ENCODE measurements at places on chromosomes 2 and 18. TPM values are rescaled to one million over a fixed set of nuclear protein-coding genes. Genes with fewer than 3 reads are reported as not detected.

- no peak overlapping the region for H3K4me3 ChIP-seq
- peaks cover 5% of the 10 kb centered on the region for H3K27me3 ChIP-seq
- peaks cover 9% of the 10 kb centered on the region for H3K4me1 ChIP-seq
- DNase-seq = peak; percentile 60
- H3K27ac ChIP-seq = no peak overlapping the region
Measured at GRCh38 chr2:172106108-172106961, 3.6 kb upstream of the DLX2 start.

DNA sequence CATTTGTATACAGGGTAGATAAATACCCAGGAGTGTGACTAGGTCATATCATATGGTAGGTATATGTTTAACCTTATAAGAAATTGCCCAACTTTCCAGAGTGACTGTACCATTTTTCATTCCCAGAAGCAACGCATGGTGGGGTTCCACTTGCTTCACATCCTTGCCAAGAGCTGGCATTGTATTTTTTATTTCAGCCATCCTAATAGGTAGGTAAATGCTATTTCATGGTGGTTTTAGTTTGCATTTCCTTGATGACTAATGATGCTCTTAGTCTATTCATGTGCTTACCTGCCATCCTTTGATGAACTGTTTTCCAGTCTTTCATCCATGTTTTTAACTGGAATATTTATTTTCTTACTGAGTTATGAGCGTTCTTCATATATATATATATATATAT lies 51.9 kb downstream of the MAP4K3 start:
- no peaks in the 10 kb centered on the region for H3K36me3 ChIP-seq
- H3K4me3 ChIP-seq = no peak overlapping the region

- no peaks in the 10 kb centered on the region for H3K4me1 ChIP-seq
- DNase-seq = no peak
- no peak overlapping the region for H3K27ac ChIP-seq
- no peaks in the 10 kb centered on the region for H3K27me3 ChIP-seq
Measured at GRCh38 chr2:176157499-176158185, 535 bp downstream of the HOXD3 start.

- no peaks in the 10 kb centered on the region for H3K27me3 ChIP-seq
- no peaks in the 10 kb centered on the region for H3K4me1 ChIP-seq
- H3K4me3 ChIP-seq = no peak overlapping the region
- H3K27ac ChIP-seq = no peak overlapping the region
- no peak for DNase-seq
Measured at GRCh38 chr18:57447154-57447621, 12.0 kb downstream of the ONECUT2 start.

DNA sequence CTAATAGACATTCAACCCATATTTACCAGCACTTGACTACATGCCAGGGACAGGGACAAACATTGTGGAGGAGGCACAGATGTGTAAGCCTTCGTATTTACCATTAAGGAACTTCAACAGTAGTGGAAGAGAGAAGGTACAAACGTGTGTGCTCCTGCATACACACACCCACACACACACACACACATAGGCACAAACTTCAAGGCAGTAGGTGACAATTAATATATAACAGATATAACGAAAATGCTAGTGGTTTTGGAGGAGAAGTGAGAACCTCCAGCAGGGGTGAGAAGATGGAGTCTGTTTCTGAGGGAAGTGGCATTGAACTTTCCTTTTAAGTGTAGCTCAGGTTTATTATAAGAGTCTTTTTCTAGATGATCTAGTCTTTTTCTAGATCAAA lies 231.1 kb downstream of the SETBP1 start:
- H3K27ac ChIP-seq = no peak overlapping the region
- H3K4me3 ChIP-seq = no peak overlapping the region
- H3K4me1 ChIP-seq = peaks cover 11% of the 10 kb centered on the region
- no peaks in the 10 kb centered on the region for H3K27me3 ChIP-seq
- DNase-seq = no peak
- H3K36me3 ChIP-seq = no peaks in the 10 kb centered on the region

- DNase-seq = no peak
- no peak overlapping the region for H3K27ac ChIP-seq
- no peaks in the 10 kb centered on the region for H3K4me1 ChIP-seq
- no peaks in the 10 kb centered on the region for H3K27me3 ChIP-seq
- H3K4me3 ChIP-seq = no peak overlapping the region
- no peaks in the 10 kb centered on the region for H3K36me3 ChIP-seq
Measured at GRCh38 chr2:36338124-36338826, 17.3 kb upstream of the CRIM1 start.

- DNase-seq = no peak
- no peaks in the 10 kb centered on the region for H3K4me1 ChIP-seq
- no peaks in the 10 kb centered on the region for H3K36me3 ChIP-seq
- no peaks in the 10 kb centered on the region for H3K27me3 ChIP-seq
Measured at GRCh38 chr2:101900375-101900774, 91.4 kb upstream of the IL1R2 start.

DNA sequence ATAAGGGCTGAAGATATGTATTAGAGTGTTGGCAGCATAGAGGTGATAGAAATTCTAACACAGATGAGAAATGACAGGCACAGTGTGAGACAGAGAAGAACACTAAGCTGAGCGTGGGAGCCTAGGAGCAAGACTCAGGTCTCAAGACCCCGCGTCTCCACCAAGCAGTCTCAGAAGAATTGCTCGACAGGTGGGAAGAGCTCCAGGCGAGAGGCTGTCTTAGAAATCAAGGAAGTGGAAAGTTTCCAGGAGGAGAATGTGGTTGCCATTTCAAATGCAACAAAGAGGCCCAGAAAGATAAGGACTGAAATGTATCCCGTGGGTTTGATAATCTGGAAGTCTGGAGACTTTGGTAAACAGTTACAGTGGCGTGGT lies 31.5 kb upstream of the CAB39 start:
- no peaks in the 10 kb centered on the region for H3K27me3 ChIP-seq
- H3K36me3 ChIP-seq = no peaks in the 10 kb centered on the region
- no peak for DNase-seq
- no peak overlapping the region for H3K27ac ChIP-seq

DNA sequence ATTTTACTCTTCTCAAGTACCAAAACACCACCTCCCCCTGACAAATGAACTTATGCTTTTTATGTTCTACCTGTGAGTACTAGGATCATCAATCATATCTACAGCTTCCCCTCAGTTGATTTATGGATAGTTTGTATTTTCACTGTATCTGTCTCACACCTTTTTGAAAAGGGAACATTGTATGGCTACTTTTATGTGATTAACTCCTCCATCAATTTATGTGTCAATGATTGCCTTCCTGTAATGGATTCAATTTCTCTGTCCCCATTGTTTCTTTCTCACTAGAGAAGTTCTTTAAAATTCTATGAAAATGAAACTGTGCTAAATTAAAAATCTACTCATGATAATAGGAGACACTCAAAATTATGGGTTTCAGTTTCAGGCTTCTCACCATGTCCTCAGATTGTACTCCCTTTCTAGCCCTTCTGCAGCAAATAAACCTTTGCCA lies 935.0 kb downstream of the TRIB2 start:
- no peaks in the 10 kb centered on the region for H3K4me1 ChIP-seq
- DNase-seq = no peak
- H3K27me3 ChIP-seq = no peaks in the 10 kb centered on the region
- H3K36me3 ChIP-seq = no peaks in the 10 kb centered on the region
- H3K4me3 ChIP-seq = no peak overlapping the region

DNA sequence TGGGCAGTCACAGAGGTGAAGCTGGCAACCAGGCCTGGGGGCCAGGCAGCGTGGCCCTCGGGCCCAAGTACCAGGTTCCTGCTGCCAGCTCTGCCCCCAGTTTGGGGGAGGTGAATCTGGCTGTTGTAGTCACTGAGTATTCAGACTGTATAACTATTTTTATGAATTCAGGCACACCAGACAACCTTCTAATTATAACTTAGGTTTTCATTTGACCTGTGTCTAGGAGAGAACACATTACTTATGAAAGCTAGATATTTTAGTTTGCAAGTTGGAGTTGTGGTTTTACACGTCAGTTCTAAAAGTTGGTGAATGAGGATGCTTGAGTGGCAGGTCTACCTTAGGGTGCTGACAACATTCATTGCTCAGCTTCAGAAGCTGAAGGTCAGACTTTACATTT lies 71.7 kb downstream of the LIMS1 start:
- DNase-seq = no peak
- no peaks in the 10 kb centered on the region for H3K36me3 ChIP-seq
- H3K27ac ChIP-seq = no peak overlapping the region
- no peak overlapping the region for H3K4me3 ChIP-seq
- H3K27me3 ChIP-seq = no peaks in the 10 kb centered on the region

- no peak overlapping the region for H3K27ac ChIP-seq
- no peaks in the 10 kb centered on the region for H3K36me3 ChIP-seq
- DNase-seq = no peak
- H3K27me3 ChIP-seq = no peaks in the 10 kb centered on the region
- H3K4me1 ChIP-seq = no peaks in the 10 kb centered on the region
Measured at GRCh38 chr2:153043385-153043784, 325.0 kb downstream of the ARL6IP6 start.

DNA sequence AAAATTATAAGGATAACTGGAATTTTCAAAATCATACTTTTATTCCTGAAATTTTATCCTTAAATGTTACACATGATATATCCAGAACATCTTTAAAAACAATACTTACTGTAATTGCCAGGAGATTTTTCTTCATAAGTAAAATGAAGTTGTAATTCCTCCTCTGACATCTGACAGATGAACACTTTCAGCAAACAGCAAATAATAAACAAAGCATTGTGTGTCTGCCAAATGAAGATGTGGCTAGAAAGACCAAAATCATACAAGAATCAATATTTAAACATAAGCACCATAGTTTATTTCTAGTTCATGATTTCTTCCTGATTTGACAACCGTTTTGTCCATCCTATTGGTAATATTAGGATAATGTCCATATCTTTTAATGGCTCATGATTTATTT lies 82.0 kb downstream of the DYM start:
- H3K4me1 ChIP-seq = no peaks in the 10 kb centered on the region
- no peak for DNase-seq
- no peaks in the 10 kb centered on the region for H3K36me3 ChIP-seq
- H3K4me3 ChIP-seq = no peak overlapping the region

- H3K4me1 ChIP-seq = peaks cover 2% of the 10 kb centered on the region
- no peak overlapping the region for H3K27ac ChIP-seq
- peak; percentile 28 for DNase-seq
- no peaks in the 10 kb centered on the region for H3K36me3 ChIP-seq
Measured at GRCh38 chr2:41698678-41699422, 349.0 kb upstream of the PKDCC start.

DNA sequence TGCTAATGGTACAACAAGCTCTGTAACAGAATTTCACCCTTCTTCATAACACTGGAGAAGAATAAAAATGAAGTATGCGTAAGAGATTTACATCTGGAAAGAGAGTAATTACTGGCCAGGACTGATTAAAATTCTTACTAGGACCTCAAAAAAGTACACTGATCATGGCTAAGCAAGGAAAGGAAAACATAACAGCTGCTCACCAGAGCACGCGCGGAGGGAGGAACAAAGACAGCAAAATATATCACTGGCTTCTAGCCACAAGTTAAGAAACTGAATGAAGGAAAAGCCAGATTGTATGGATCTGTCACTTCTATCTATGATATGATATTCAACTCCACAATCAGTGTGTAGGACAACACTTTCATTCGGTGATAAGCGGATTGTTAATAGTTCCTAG lies 15.6 kb upstream of the CYTIP start:
- no peaks in the 10 kb centered on the region for H3K4me1 ChIP-seq
- H3K27ac ChIP-seq = no peak overlapping the region
- H3K27me3 ChIP-seq = no peaks in the 10 kb centered on the region
- H3K36me3 ChIP-seq = no peaks in the 10 kb centered on the region
- no peak overlapping the region for H3K4me3 ChIP-seq
- no peak for DNase-seq

GRCh38 chr2:209471037-209471436 lies 47.2 kb downstream of the MAP2 start:
- no peak overlapping the region for H3K4me3 ChIP-seq
- H3K4me1 ChIP-seq = peaks cover 6% of the 10 kb centered on the region
- no peaks in the 10 kb centered on the region for H3K27me3 ChIP-seq
- no peak for DNase-seq
- H3K36me3 ChIP-seq = no peaks in the 10 kb centered on the region

- H3K4me3 ChIP-seq = no peak overlapping the region
- H3K27ac ChIP-seq = no peak overlapping the region
- H3K27me3 ChIP-seq = no peaks in the 10 kb centered on the region
- H3K36me3 ChIP-seq = no peaks in the 10 kb centered on the region
- no peak for DNase-seq
Measured at GRCh38 chr2:139000131-139000785, 220.1 kb upstream of the NXPH2 start.

GRCh38 chr2:112304298-112304941 lies 29.0 kb downstream of the ZC3H6 start:
- no peaks in the 10 kb centered on the region for H3K27me3 ChIP-seq
- DNase-seq = no peak
- no peaks in the 10 kb centered on the region for H3K36me3 ChIP-seq

GRCh38 chr2:117983040-117983439 lies 30.8 kb downstream of the CCDC93 start:
- no peak for DNase-seq
- H3K36me3 ChIP-seq = no peaks in the 10 kb centered on the region
- no peaks in the 10 kb centered on the region for H3K27me3 ChIP-seq
- H3K27ac ChIP-seq = no peak overlapping the region
- H3K4me1 ChIP-seq = no peaks in the 10 kb centered on the region

- no peak for DNase-seq
- peaks cover 3% of the 10 kb centered on the region for H3K4me1 ChIP-seq
- H3K4me3 ChIP-seq = no peak overlapping the region
- H3K27ac ChIP-seq = no peak overlapping the region
- H3K27me3 ChIP-seq = no peaks in the 10 kb centered on the region
- H3K36me3 ChIP-seq = no peaks in the 10 kb centered on the region
Measured at GRCh38 chr18:63192126-63192884, 127.3 kb downstream of the BCL2 start.

GRCh38 chr2:44840503-44840850 lies 101.0 kb upstream of the SIX3 start:
- no peaks in the 10 kb centered on the region for H3K4me1 ChIP-seq
- no peaks in the 10 kb centered on the region for H3K27me3 ChIP-seq
- no peak overlapping the region for H3K4me3 ChIP-seq
- no peak overlapping the region for H3K27ac ChIP-seq
- DNase-seq = no peak
- H3K36me3 ChIP-seq = no peaks in the 10 kb centered on the region

GRCh38 chr2:241228860-241229516 lies 40.5 kb downstream of the ANO7 start:
- no peak for DNase-seq
- H3K4me1 ChIP-seq = peaks cover 8% of the 10 kb centered on the region
- H3K27ac ChIP-seq = peak overlapping the region; percentile 2
- no peaks in the 10 kb centered on the region for H3K36me3 ChIP-seq
- no peaks in the 10 kb centered on the region for H3K27me3 ChIP-seq

The COPS9 gene
- 236 TPM for polyA plus RNA-seq

The SLC23A3 gene
- polyA plus RNA-seq = 1.1 TPM

The COLEC12 gene
- polyA plus RNA-seq = 3.0 TPM

The COL4A4 gene
- 1.5 TPM for polyA plus RNA-seq

The CRACDL gene
- 1.7 TPM for polyA plus RNA-seq

The SCYGR4 gene
- not detected for polyA plus RNA-seq

The PECR gene
- polyA plus RNA-seq = 8.6 TPM

The EMX1 gene
- polyA plus RNA-seq = not detected
